Erythroblast (primary cell): ENCODE measurements at places on chromosomes 13 and 19.

- no peak for DNase-seq
Measured at GRCh38 chr19:9906475-9907087, 29.7 kb downstream of the OLFM2 start.

- no peak for DNase-seq
Measured at GRCh38 chr19:23318143-23318542, 67.9 kb upstream of the ZNF724 start.

- peak; percentile 39 for DNase-seq
Measured at GRCh38 chr19:57558525-57558924, 1.1 kb downstream of the ZNF550 start.

DNA sequence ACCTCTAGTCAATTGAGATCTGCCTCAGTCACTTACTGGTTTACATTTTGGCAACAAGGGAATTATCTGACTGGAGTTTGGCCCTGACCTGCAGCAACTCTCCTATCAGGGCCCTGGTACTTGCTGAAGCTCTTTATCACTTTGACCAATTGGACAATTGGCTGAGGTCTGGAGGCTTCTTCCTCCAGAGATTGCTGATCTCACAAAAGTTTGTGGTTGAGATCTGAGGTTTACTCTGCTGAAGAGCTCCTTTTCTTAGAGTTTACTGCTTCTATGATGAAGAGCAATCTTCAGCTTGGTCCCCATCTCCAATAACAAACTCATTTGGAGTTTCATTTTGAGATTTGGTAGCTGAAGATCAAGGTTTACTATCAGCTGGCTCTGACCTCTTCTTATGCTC lies 276.9 kb upstream of the SGCG start:
- DNase-seq: no peak

DNA sequence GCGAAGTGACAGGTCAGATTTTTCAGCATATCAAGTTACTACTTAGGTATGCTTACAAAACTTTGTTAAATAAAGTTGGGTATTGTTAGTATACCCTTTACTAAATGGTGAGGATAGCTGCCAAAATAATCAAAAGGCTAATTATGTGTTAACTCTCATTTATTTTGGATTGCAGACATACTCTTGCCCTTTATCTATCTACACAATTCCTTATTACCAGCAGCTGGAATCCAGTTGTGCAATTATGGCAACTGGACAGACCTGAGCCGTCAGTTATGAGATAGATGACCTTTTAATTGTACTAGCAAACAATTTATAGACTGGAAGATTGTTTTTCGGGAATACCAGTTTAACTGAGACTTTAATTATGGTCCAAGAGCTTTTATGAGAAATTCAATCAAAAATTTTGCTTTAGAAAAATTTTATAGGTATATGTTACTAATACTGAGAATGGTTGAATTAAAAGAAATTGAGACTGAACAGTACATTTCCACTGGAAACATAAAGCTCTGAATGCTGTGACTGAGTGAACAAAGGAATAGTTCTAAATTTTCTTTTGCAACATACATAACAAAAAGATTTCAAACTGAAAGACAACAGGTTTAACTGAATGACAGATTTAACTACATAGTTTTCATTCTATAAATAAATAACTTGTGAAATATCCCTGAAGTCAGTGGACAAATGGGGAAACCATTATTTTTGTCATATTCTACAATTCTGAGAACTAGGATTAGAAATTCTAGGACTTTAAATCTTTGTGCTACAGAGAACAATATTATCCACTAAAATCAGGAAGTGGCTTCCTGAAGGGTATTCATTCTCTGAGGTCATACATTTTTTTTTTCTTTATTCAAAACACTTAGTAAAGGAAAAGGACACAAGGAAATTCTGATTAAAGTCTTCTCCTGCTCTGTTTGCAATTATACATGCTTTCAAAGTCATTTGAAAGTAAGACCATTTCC lies 97.4 kb downstream of the ZC3H13 start:
- no peak for DNase-seq

DNA sequence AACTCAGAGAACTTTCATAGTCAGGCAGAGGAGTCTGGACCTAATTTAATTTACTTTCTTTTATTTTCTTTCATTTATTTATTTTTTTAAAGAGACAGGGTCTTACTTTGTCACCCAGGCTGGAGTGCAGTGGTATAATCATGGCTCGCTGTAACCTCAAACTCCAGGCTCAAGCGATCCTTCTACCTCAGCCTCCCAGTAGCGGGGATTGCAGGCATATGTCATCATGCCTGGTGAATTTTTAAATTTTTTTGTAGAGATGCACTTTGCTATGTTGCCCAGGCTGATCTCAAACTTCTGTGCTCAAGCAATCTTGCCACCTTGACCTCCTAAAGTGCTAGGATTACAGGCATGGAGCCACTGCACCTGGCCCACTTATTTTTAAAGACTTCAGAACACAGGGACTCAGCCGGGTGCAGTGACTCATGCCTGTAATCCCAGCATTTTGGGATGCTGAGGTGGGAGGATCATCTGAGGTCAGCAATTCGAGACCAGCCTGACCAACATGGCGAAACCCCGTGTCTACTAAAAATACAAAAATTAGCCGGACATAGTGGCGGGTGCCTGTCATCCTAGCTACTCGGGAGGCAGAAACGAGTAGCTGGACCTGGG lies 50.6 kb downstream of the KLF5 start:
- DNase-seq: no peak
